ENCODE measurements at places on chromosomes 2 and 18.

DNA sequence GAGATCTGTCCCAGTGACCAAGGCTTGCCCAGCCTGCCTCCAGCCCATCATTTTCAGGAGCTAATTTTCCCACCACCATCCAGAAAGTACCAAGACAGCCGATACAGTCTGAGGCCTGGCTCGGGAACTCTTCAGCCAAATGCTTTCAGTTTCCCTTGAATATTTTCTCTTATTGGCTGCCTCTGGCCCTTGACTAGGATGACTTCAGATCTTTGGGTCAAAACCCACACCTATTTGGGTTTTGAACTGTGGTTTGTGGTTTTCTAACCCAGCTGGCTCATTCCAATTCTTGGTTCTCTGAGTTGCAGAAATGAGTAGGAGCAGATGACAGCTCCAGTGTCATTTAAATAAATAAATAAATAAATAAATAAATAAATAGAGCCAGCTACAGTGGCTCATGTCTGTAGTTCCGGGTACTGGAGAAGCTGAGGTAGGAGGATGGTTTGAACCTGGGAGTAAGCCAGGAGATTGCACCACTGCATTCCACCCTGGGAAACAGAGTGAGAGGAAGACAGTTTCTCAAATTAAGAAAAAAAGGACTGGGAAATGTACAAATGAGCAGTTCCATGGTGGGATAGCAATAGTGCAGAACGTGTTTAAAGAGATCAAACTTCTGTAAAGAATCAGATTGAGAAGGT is 465.0 kb upstream of the SOX11 start:
- no peak for DNase-seq

- DNase-seq: no peak
Observed at GRCh38 chr2:65292461-65293011, 64.9 kb downstream of the ACTR2 start.

DNA sequence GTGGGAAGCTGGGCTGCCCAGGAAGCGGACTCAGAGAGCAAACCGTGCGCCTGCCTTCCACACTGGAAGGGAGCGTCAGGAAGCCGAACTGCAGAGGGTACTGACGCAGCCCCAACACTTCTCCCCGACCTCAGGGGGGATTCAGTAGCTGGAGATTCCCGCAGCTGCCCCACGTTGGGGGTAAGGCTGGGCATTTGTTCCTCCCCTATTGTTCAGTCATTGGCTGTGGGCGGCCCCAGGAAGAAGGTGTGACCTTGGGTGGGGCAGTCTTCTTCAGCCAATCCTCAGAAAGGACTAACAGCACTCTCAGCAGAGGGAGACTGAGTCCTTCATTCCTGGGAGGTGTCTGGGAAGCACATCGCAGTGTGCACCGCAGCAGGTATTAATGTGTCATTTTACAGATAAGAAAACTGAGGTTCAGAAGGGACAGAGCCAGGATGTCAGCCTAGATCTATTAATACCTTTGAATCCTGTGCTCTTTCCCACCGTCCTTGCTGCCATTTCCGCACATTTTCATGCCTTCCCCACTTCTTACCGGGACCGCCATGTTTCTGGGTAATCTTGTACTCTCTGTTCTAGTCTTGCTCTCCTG is 12.1 kb upstream of the C18orf32 start:
- no peak for DNase-seq

- peak; percentile 88 for DNase-seq
Observed at GRCh38 chr2:241412144-241412543, 56.1 kb downstream of the FARP2 start.

GRCh38 chr2:69387770-69388481 is 899 bp upstream of the GFPT1 start:
- DNase-seq: no peak

- no peak for DNase-seq
Observed at GRCh38 chr2:43305517-43305916, 79.1 kb upstream of the ZFP36L2 start.

DNA sequence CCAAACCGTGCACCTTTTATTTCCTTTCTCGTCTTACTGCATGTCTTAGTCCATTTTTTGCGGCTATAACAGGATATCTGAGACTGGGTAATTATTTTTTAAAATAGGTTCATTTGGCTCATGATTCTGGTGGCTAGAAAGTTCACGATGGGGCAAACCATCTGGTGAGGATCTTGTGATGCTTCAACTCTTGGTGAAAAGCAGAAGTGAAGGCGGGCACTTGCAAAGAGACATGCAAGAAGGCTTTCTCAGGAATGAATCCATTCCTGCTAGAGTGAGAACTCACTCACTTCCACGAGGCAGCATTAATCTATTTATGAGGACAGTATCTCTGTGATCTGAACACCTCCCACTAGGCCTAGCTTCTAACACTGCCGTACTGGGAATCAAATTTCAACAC is 327.1 kb upstream of the RBMS1 start:
- no peak for DNase-seq

GRCh38 chr18:907115-907884 is 2.6 kb downstream of the ADCYAP1 start:
- DNase-seq: no peak

- DNase-seq: no peak
Observed at GRCh38 chr18:58267493-58267892, 223.5 kb downstream of the NEDD4L start.

DNA sequence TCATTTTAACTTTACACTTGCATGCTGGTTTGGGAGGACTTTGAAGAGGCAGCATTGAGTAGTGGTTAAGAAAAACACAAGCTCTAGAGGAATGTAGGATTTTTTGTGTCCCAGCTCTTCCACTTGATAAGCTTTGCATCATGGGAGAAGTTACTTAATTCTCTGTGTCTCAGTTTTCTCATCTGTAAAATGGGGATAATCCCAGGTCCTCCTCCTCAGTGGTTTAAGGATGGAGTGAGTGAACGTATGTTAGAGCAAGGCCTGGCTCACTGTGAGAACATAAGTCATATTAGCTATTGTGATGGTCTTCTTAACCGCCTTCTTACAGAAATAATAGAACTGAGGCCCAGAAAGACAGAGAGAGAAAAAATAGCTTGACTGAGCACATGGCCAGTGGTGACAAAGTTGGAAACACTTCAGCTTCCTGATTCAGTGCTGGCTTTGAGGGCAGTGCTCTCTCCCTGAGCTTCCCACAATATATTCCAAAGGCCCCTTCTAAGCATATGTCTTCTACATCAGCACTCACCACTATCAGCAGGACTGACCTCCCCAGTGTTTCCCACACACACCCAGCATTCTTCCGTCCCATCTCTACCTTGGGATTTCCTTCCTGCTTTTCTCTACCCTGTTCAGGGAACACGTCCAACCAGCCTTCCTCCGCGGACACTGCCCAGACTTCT is 214.9 kb upstream of the TNP1 start:
- DNase-seq: no peak

DNA sequence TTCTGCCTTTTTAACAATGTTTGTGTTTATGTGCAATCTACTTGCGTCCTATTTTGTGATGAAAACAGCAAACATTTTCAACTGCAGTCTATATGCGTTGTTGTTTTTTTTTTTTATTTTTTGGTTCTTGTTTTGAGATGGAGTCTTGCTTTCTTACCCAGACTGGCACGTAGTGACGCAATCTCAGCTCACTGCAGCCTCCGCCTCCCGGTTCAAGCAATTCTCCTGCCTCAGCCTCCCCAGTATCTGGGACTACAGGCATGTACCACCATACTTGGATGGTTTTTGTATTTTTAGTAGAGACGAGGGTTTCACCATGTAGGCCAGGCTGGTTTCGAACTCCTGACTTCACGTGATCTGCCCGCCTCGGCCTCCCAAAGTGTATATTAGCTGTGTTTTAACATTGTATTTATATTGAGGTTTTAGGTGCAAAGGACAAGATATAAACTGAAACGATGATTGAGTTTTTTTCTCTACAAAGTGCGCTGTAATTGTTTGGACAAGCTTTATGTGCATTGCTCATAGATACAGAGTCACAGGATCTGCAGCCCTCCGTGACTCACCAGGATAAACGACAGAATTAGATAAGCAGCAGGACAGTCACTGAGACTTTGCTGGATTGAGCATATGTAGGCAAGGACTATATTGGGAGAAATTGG is 17.4 kb downstream of the CDH7 start:
- DNase-seq: no peak

- no peak for DNase-seq
Observed at GRCh38 chr2:55865096-55865835, 58.3 kb downstream of the EFEMP1 start.

GRCh38 chr2:166134252-166135151 is 6.7 kb upstream of the SCN1A start:
- no peak for DNase-seq

GRCh38 chr2:48346124-48346536 is 183.8 kb upstream of the STON1 start:
- DNase-seq: no peak
